8988T (cell line): ENCODE measurements at places on chromosomes 4 and X.

DNA sequence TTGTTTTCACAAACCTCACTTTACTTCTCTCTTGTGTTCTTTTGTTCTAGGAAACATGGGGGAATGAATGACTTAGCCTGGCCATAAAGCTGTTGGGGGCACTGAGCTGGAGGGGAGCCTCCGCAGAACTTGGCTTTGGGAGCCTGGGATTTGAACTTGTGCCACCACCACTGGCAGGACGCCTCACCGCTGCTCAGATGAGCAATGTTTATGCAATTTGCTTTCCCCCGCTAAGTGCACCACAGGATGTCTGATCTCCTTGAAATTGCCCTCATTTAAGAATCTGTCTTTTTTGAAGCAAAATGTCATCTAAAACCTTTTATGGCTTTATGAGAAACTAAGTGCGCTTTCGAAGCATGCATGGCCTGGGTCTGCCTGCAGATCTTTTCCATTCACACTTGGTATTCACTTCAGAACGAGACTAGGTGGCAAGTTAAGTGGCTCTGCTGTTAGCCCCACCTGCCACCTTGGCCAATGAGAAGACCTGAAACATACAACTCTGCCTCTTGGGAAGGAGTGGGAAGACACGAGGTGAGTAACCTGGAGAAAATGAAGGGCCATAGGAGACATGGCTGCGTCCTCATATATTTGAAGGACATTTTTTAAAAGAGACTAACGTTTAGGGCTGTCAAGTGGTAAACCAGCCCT, 119.3 kb downstream of the LDB2 start:
- DNase-seq: no peak

DNA sequence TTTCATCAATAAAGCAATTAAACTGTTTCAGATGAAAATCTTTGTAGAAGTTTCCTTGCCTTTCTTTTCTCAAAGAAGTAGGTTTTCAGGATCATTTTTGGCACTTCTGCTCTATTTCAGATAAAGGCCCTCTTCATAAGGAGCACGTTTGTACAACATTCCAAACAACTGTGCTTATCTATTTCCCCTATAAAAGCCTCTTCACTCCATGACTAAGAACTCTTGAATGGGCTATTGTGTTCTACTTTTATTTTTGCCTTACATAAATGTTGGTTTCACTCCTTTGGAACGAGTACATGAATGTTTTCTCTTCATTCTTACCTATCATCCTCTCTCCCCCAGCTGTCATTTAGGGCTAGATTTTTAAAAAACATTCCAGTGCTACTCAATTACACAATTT, 288.0 kb upstream of the PPP1R2C start:
- no peak for DNase-seq

- no peak for DNase-seq
These were observed 282.5 kb upstream of the RASGEF1B start for GRCh38 chr4:81754169-81754568.

DNA sequence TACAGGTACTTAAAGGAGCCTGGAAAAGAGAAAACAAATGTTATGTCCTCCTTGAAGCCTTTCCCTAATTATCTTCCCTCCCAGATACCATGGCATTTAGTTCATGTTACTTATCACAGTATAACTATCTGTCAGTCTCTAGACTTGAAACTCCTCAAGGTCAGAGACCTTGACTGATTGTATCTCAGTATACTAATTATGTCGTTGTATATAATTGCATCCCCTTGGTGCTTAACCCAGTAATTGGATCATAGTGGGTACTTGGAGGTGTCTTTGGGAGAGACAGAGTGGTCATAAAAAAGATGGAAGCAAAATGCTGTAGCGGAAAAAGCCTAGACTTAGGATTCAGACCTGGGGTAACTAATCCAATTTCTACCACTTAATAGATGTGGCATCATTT, 8.1 kb downstream of the IGBP1 start:
- DNase-seq: no peak

DNA sequence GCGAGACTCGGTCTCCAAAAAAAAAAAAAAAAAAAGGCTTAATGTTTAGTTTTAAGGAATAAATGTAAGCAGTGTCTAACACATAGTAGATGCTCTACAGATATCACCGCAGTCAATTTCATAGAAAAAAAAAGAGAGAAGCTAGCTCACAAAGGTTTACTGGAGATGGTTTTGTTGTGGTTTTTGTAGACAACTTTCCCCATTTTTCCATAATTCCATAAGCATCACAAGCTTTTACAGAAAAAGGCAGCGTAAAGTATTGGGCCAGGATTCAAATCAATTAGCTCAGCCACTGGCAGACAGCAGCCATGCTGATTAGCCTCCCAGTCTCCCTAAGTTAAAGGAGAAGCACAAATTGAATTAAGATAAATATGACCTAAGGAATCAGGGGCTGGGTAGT, 1.5 kb downstream of the GRSF1 start:
- no peak for DNase-seq

DNA sequence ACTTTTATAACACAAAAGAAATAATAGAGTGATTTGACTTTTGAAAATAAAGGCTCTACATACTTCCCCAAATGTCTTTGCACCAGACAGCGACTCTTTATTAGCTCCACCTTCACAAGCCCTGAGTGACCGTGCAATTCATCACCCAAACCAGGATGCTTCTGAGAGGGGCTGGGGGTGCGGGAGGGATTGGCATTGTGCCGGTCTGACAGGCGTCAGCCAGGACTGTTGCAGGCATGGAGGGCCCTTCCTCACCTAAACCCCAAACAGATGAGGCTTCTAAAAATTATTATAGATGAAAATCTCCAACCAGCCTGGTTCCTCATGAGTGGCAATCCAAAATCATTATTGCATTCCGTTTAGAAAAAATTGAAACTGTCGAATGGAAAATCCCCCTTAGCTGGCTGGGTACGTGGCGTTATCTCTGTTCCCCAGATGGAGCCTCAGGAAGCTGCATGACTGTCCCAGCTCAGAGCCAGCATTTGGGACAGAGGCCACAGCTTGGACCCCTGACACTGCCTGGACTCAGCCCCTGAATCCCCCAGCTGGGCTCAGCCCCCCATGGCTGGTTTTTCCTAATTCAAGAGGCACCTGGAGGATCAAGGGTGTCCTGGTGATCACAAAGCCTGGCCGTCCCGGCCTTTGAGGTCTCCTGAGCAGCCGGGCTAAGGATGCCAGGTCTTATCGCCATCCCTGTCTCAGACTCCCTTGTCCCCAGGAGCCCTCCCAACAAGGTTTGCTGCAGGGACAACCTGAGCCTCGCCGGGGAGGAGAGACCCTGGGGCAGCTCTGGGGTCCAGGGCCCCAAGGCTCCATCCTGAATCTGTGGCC, 60.4 kb downstream of the SORCS2 start:
- DNase-seq: no peak

DNA sequence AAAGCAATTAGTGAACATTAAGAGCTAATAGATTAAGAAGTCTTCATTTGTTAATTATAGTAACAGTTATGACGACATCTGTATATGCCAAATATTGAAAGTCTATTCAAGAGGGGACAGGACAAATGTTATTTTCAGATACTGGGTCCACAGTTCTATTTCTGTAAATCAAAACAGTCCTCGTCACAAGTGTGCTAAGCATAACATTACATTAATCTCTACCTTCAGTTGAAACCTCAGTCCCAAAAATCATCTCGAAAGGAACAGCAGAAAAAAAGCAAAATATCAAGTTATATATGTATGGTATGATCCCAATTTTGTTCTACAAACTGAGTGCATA, 70.3 kb downstream of the APBB2 start:
- DNase-seq: no peak

DNA sequence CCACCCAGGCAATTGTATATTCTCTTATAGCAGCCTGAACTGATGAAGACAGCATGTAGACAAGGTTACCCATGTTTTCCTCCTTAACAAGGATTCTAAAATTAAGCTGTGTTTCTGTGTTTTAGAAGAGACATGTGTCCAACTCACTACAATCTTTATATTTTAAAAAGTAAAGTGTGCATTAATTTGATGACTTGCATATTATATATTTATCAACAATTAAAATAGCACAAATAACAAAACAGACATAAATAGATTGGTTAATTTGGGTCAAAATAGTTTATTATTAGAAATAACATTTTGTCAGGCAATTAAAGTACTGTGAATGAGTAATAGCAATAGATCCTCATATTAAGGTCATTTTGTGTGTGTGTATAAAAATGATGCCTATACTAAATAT, 357.1 kb downstream of the PDGFC start:
- no peak for DNase-seq
